Fibroblast of gingiva (primary cell): ENCODE measurements at places on chromosomes 5 and 9.

GRCh38 chr9:130608554-130609134, 29.3 kb downstream of the FUBP3 start:
- no peak for DNase-seq

DNA sequence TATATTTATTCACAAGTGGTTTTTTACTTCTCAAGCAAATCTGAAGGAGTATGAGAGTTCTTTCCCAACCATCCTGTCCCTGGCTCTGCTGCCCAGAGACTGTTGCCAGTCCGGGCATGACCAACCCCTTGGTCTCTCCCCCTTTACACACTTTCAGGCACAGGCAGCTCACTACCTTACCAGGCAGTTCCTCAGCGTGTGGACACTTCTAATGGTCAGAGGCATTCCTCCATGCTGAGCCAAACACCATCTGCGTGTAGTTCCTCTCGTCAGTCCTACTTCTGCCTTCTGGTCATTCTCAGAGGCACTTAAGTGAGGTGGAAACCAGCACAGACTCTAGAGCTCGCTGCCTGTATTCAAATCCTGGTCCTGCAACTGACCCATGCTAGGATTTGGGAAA, 56.1 kb downstream of the TSTD2 start:
- no peak for DNase-seq

DNA sequence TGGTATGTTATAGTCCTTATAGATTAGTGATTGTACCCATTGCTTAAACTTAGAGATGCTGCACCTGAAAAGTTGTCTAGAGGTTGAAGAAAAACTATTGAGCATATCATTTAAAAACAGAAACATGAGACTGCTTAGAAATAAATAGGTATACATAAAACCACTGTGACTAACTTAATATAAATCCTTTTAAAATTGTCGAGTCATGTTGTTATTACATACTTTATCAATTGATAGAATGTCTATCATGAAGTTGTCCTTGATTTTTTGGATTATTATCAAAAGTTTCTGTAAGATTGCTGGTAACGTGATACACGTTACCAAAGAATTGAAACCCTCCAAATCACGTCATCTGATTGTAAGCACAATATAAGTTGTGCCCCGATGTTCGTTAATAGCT, 35.3 kb upstream of the VCAN start:
- no peak for DNase-seq

DNA sequence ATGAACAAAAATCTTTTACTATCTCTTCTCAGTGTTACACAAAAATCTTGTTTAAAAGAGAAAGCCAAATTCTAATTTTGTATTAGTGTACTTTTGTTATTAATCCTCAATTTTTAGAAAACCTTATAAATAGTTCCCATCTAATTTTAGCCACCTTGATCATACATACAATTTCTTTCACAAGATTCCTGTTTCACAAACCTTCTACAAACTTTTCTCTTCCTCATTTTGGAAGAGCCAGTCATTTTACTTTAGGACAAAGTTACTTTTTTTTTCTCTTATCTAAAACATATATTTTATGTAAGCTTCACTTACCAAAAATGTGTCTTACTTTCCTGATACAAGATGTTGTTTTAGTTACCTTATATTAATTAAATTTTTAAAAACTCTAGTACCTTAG, 161.3 kb downstream of the YIPF5 start:
- no peak for DNase-seq

DNA sequence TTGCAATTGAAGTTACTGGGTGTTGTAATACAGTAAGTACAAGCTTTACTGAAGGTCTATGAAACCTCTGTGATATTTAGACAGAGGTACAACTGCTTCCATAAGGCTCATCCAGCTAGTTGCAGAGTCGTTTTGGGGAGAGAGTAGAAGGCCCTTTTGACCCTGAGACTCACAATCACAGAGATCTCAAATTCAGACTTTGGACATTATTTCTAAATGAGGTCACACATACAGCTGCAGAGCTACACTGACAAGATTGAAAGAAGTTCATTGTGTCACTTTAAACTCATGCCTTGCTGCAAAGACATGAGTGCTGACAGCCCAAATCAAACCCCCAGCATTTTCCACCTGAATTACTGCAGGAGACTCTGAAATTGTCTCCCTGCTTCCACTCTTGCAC, 205.9 kb upstream of the TMEM161B start:
- no peak for DNase-seq

GRCh38 chr5:37791321-37791720, 48.5 kb downstream of the GDNF start:
- no peak for DNase-seq

- peak; percentile 11 for DNase-seq
These were observed 32.1 kb downstream of the LCP2 start for GRCh38 chr5:170265522-170265921.

- peak; percentile 25 for DNase-seq
These were observed 31.1 kb downstream of the FBXW11 start for GRCh38 chr5:171975262-171975876.

- no peak for DNase-seq
These were observed 80.7 kb upstream of the PITX1 start for GRCh38 chr5:135114759-135115158.

DNA sequence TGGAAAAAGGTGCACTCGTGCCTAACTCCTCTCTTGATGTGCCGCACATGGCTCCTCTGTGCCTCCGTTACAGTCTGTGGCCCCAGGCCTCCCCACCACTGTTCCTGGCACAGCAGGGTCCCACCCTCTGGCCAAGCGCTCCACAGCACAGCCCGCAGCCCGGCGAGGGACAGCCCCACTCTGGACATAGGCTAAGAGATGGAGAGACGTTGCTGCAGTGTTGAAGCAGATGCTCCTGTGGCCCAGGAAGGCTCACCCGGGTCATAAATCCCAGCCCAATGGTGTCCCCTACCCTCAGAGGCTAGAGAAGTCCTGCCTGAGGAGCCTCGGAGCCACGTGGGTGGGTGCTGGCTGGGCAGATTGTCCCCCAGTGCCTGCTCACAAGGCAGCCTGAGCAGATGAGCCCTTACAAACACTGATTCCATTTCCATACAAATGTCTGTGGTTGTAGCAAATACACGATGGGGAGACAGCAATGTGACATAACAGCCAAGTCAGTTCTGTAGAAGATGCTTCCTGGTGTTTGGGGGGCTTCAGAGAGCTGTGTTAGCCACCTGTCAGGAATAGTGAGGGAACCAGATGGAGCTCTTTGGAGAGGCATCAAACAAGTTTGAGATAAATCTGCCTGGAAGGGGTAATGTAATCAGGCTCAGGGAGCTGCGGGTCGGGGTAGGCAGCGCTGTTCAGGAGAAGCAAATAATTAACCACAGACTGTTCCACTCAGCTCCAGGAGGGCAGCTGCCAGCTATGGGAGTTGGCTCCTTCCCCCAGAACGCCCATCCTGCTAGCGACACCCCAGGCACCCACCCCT, 41.7 kb downstream of the C5orf15 start:
- no peak for DNase-seq

DNA sequence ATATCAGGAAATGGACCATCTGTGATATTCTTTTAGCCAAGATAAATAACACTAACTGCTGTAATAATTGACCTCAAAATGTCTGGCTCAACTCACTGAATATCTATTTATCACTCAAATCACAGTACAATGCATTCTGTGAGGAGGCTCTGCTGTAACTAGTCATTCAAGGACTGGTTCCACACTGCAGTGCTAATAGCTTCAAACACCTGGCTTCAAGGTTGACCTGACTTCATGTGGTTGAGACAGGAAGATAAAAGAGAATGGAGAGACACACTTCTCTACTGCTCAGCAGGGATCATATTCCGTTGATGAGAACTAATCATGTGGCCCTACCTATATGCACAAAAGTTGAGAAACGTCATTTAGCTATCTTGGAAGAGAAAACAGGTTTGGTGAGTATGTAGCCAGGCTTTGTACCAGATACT, 3.4 kb upstream of the RHOBTB3 start:
- no peak for DNase-seq

DNA sequence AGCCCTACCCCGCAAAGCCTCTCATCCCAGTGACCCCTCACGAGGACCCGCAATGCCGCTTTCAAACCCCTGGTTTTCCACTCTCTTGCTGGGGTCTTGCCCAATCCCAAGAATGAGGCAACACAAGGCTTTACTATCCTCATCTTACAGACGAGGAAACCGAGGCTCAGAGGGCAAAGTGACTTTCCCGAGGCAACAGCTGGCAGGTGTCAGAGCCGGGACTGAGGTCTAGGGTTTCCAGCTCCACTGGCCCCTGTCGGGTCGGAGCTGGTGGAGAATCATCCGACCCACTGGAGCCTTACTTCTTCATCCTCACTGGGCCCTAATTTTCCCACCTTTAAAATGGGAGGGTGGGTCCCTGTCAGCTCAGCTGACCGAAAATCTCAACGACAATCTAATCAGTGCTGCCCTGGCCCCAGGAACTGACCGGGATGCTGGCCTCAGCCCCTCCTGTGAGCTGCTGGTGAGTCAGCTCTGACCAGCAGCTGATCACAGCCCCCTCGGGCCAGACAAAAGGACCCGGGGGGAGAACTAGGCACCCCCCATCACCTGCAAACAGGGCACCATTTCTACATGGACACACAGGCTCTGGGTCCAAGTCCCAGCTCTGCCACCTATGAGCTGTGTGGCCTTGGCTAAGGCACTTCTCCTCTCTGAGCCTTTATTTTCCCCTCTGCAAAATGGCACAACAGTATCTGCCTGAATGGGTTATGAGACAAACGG, 72.7 kb upstream of the STXBP1 start:
- DNase-seq: no peak

- DNase-seq: peak; percentile 93
These were observed 61.4 kb downstream of the UGCG start for GRCh38 chr9:111957856-111958631.

- DNase-seq: no peak
These were observed 23.0 kb downstream of the ZNF474 start for GRCh38 chr5:122152266-122152900.

DNA sequence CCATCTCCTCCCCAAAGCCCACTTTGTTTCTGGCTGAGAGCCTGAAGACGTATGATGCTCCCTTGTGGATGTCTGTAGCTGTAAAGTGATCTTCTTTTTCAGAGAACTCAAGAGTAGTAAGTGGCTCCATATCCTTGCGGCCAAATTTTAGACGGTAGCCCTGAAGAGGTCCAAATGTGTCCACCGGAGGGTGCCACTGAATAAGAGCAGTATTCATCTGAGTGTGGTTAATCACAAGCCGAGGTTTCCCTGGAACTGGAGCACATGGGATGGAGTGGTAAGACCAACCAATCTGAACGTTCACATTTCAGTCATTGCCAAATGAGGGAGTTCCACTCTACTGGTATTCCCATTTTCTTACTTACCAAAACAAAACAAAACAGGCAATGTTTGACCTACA, 686.5 kb upstream of the DMAC1 start:
- peak; percentile 6 for DNase-seq
